ENCODE measurements at places on chromosomes 16 and 17.

- no peak for DNase-seq
Measured at GRCh38 chr16:17251496-17251895, 219.3 kb downstream of the XYLT1 start.

DNA sequence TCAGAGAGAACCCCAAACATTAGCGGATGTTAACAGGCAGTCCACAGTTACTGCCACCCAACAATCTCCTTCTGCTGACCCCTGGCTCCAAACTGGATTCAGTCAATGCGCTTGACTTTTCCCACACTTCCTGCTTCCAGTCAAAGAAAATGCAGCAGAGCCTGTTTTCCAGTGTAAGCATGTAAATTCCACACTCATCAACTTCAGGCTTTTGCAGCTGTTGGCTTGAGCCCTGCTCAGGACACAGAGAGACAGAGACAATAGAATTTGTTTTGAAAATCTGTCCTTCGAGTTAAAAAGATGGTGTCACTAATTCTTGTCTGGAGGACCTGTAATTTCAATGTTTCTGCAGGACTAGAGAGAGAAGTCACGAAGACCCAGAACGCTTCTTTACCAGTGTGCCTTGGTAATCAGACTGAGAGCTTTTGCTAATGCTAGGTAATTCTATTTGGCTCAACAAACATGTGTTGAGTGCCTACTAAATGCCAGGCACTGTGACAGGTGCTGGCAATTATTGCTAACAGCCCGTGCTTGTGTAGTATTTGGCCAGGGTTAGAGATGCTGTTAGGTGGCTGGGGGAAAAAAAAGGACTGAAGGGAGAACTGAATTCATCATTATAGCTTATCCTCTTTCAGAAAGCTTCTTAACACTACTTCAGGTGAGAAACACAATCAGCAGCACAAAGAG, 32.5 kb downstream of the HOXB1 start:
- no peak for DNase-seq

DNA sequence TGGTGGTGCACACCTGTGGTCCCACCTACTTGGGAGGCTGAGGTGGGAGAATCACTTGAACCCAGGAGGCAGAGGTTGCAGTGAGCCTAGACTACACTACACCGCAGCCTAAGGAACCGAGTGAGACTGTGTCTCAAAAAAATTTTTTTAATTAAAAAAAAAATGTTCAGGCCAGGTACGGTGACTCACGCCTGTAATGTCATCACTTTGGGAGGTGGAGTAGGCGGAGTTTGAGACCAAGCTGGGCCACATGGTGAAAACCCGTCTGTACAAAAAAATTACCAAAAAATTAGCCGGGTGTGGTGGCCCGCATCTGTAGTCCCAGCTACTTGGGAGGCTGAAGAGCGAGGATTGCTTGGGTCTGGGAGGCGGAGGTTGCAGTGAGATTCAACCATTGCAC, 3.6 kb upstream of the FAM222B start:
- no peak for DNase-seq

- DNase-seq, result no peak
Measured at GRCh38 chr16:58105631-58106030, 23.6 kb downstream of the CFAP20 start.

DNA sequence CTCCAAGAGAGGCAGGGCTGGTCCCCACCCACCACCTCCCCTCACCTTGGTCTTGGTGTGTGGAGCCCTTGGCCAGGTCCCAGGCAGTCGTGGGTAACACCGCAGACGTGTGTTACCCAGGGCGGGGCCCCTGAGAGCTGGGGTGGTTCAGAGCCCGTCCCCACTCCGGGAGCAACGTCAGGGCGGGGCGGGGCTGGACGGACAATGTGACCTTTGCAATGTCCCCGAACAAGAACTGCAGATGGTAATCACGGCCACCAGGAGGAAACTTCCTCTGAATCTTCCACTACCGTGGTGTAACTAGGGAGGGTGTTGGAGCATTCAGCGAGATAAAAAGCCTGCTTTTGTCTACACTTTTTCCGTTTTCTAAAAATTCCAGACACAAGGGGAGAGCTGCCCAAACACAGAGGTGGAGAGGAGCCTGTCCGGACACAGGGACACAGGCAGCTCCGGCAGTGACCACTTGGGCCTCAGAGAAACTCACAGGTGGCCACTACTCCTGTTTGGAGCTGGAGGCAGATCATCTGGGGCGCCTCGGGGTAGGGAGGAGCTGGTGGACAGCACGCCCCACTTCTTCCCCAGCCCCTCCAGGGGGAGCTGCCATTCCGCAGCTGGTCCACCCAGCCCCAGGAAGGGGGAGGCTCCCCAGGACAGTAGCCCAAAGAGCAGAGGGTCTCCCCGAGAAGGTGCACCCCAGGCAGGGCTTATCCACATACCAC, 14.2 kb upstream of the SLC38A10 start:
- no peak for DNase-seq

DNA sequence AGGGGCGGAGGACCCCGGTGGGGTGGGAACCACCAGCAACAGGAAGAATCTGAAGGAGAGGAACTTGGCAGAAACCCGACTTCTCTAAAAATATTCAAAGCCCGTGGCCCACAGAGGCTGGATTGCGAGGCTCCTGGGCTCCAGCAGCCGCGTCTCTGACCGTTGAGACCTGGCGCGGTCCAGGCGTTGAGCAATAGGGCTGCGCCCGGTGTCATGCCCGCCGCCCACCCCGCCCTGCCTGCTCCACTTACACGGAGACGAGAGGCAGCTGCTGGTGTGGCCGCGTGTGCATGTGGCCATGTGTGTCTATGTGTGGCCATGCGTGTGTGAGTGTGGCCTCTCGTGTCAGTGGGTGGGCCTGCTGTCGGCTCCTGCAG, 83.6 kb downstream of the IRF8 start:
- no peak for DNase-seq

- no peak for DNase-seq
Measured at GRCh38 chr16:30533748-30534367, 800 bp downstream of the ZNF747 start.

DNA sequence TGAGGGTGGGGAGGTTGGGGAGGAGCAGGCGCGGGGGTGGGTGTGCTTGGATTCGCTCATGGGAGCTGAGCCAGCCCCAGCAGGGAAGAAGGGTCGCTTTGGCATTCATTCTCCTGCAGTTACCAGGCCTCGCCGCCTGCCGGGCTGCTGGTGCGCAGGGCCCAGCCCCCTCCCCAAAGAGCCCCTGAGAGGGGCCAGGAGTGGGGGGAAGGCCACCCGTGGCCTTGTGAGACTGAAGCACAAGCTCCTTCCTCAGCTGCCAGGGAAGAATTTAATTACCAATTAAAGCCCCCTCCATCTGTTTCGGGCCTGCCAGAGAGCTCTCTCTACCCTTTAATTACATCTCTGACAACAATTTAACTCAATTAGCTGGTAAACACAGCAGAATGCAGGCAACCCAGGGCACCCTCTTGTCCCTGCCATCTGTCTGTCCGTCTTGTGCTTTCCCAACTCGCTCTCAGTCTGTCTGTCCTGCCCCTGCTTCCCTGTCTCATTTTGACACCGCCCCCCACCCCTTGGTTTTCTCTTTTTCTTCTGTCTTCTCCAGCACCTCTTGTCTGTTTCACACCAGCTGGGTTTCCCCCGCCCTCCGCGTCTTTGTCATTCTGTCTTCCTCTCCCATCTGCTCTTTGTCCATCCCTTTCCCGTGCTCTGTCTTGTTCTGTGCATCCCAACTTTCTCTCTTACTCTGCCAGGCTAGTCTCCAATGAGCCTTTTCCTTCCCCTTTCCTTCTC, 32.7 kb downstream of the CDK5RAP3 start:
- DNase-seq, result peak; percentile 93

- DNase-seq, result no peak
Measured at GRCh38 chr16:56869513-56870275, 4.7 kb downstream of the SLC12A3 start.

DNA sequence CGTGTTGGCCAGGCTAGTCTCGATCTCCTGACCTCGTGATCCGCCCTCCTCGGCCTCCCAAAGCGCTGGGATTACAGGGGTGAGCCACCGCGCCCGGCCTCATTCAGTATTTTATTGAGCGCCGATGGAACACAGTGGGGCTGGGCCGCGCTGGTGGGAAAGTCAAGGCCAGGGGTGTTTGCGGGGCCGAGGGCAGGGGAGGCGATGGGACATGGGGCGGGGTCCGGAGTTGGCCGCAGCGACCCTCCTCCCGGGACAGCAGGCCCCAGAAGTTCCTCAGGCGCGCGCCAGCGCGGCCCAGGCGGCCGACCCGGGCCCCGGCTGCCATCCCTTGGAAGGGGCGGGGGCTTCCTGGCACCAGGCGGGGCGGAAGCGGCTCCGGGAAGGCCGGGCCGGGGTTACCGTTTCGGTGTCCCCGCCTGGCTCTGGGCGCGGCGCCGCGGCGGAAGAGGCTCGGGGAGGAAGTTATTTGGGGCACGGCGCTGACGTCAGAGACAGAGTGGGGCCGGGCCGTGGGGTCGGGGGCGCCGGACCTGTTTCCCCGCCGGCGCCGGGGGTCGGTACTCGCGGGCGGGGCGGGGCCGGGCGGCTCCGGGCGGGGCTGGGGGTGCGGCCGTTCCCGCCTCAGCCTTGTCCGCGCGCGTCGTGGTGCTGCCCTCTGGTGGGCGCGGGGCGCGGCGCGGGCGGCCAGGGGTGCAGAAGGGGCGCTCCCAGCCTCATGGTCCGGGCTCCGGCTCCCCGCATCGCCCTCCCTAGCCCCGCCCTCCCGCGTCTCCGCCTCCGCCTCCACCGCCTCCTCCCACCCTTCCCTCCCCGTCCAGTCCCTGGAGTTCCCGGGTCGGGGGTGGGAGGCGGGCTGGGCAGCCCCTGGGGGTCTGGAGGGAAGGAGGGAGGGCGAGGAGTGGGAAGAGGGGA, 952 bp upstream of the PRSS27 start:
- peak; percentile 67 for DNase-seq

- no peak for DNase-seq
Measured at GRCh38 chr17:78488867-78489634, 88.1 kb downstream of the DNAH17 start.

- DNase-seq, result no peak
Measured at GRCh38 chr17:15456972-15457722, 10.3 kb downstream of the CDRT4 start.

- peak; percentile 21 for DNase-seq
Measured at GRCh38 chr16:67372664-67373063, 20.6 kb downstream of the TPPP3 start.

DNA sequence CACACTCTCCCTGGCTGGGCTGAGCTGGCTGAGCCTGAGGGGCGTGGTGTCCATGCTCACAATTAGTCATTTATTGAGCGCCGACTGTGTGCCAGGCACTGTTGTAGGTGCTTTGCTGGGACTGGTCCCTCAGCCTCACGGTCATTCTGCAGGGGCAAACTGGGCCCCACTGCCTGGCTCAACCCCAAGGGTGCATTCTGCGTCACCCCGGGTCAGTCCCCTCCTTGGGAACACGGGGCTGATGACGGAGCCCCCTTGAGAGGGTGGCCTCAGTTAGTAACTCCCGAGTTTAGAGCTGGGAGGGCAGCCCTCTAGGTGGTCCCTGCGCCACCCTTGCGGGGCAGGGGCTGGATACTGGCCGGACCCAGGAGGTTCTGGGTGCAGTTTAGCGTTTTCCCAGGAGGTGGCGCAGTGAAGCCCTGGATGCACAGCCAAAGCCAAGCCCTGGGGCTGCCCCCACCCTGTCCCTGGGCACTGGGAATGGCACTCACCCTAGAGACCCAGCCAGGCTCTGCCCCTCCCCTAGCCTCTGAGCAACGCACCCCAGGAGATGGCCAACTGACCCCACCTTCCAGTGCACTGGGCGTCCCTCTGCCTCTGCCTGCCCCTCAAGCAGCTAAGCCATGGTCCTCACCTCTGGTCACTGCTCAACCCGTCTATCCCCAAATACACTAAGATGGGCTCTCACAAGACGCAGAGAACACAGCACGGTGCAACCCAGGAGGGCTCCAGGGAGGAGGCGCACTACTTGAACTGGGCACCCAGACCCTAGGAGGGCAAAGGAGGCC, 243.2 kb upstream of the GSE1 start:
- DNase-seq, result no peak

- no peak for DNase-seq
Measured at GRCh38 chr16:9525037-9525436, 433.6 kb downstream of the HAPSTR1 start.

GRCh38 chr17:50060951-50061712, 5.2 kb downstream of the ITGA3 start:
- DNase-seq, result no peak

Measured in NCI-H446 (cell line).